ENCODE measurements at places on chromosomes 12 and 14. TPM values are rescaled to one million over a fixed set of nuclear protein-coding genes. Genes with fewer than 3 reads are reported as not detected.
A peak's percentile ranks its signal among the peaks of the same experiment; 100 is the strongest.

DNA sequence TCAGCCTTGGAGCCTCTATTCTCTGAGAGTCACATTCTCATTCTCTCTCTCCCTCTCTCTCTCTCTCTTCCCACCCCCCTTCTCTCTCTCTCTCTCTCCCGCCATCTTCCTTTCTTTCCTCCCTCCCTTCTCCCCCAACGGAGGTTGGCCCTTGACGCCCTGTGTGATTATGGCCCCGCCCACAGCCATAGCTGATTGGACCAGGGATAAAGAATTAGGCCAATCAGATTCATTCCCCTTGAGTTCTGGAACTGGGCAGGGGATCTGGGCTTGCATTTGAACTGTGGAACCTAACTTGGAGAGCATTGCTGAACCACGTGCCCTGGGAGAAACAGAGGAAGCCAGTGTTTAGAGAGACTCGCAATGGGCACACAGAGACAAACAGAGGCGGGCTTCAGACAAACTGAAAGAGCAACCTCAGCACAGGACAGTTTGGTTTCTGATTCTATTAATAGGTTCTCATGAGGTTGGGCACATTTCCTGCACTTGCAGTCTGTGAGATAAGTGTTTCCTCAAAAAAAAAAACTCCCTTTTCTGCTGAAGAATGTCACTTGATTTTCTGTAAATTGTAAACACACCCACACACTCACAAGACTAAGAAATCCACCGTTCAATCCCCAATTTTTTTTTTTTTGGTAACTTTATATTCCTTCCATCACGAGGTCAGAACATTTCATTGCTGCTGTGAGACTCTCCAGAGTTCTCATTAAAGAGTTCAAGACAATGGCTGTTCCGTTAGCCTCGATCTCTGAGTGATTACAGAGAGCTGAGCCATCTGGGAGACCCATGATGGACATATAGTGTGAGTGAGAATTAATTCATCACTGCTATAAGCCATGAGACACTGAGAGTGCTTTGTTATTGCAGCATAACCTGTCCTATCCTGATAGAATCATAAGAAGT, 3.5 kb upstream of the P2RX7 start:
- peaks cover 3% of the 10 kb centered on the region for H3K4me1 ChIP-seq
- peak overlapping the region; percentile 40 for H3K27ac ChIP-seq

DNA sequence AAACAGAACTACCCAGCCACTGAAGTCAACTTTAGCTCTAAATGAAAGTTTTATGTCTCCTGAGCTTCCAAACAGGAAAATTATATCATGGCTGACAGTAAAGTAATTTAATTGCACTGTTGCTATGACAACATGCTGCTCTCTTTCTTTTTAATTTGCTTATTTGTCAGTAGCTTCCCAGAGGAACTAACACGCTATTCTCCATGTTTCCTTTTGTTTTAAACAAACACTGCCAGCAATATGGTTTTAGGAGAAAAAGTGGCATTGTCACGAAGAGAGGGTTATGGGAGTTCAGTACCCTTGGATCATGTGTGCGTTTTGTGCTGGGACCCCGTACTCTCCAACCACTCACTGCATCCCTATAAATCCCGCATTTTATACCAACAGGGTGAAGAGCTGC, 1.9 kb downstream of the FOXN3 start:
- no peak for DNase-seq
- no peaks in the 10 kb centered on the region for H3K27me3 ChIP-seq
- no peaks in the 10 kb centered on the region for H3K36me3 ChIP-seq
- peaks cover 4% of the 10 kb centered on the region for H3K4me1 ChIP-seq

GRCh38 chr12:15535352-15535781, 213.1 kb downstream of the PTPRO start:
- no peaks in the 10 kb centered on the region for H3K4me1 ChIP-seq
- H3K27me3 ChIP-seq, result no peaks in the 10 kb centered on the region
- no peak overlapping the region for H3K27ac ChIP-seq
- no peak overlapping the region for H3K4me3 ChIP-seq
- no peak for DNase-seq

- no peaks in the 10 kb centered on the region for H3K27me3 ChIP-seq
- no peak overlapping the region for H3K27ac ChIP-seq
These were observed 97.5 kb downstream of the ADCK1 start for GRCh38 chr14:77897374-77897773.

DNA sequence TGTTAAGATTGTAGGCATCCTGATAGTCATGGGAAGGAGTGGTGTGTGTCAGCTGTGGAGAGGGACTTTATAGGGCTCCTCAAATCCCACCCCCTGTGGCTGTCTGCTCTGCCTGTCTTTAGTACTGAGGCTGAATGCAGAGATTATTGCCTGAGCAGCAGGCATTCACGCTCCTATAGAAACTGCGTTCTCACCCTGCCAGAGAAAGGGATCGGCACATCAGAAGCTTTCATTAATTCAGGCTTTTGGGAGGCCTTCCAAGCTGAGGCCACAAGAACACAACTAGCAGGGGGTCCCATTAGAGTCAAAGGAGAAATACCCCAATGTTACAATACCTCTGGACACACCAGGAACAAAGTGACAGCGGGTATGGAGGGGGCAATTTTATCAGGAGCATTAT, 12.6 kb downstream of the KCNK10 start:
- H3K27me3 ChIP-seq, result no peaks in the 10 kb centered on the region
- H3K36me3 ChIP-seq, result no peaks in the 10 kb centered on the region
- no peak overlapping the region for H3K27ac ChIP-seq
- no peaks in the 10 kb centered on the region for H3K4me1 ChIP-seq

DNA sequence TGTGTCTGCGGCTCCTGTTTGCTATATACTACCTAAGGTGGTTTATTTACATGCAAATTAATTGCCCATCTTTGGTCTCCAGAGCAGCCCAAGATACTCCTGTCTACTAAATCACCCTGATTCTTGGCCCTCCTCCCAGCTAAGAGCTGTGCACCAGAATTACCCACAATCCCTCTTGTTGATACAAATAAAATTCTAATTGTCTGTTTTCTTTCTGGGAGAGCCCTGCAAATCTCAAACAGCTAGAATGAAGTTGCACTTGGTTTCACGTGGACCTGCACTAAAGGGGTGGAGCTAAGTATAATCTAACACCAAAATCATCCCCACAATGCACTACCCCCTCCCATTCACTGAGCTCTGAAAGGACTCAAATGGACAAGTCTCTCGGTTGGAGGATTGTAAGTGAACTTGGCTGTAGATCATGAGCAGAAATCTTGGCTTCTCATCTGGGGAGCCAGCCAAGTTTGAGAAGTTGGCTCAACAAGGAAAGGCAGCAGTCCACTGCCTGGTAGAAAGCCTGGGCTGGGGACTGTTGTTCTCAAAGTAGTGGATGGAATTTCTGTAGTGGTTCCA, 6.6 kb downstream of the MAX start:
- peak overlapping the region; percentile 66 for H3K27ac ChIP-seq
- H3K4me3 ChIP-seq, result no peak overlapping the region
- DNase-seq, result peak; percentile 67
- H3K36me3 ChIP-seq, result peaks cover 5% of the 10 kb centered on the region

DNA sequence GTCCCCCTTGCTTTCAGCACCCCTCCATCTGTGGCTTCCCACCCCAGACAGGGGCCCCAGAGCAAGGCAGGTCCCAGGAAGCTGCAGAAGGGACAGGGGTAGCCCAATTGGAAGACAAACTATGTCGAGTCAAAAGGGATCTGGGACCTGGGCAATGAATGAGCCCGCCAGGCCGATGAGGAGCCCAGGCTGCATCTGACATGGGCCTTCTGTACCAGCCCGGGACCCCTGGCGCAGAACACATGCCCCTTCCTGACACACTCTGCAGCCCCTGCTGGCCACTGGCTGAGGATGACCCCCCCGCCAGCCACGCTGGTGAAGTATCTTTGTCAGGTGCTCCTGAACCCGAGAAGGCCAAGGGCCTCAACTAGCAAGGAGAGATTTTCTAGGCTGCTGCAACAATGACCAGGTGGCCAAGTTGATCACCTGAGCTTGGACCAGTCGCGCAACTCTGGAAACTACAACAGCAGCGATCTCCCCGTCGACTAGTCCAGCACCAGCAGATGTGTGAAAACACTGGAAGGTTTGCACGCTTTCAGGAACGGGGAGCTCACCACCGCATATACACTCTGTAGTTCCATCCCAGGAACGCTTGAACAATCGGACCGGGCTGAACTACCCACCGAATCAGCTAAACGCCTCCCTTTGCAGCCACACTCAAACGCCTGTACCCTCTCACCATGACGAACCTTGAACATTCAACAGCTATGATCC, 119.0 kb downstream of the NCOR2 start:
- no peak overlapping the region for H3K27ac ChIP-seq
- no peak overlapping the region for H3K4me3 ChIP-seq
- no peaks in the 10 kb centered on the region for H3K36me3 ChIP-seq
- no peaks in the 10 kb centered on the region for H3K27me3 ChIP-seq
- no peak for DNase-seq
- H3K4me1 ChIP-seq, result peaks cover 8% of the 10 kb centered on the region

GRCh38 chr12:108568338-108569154, 6.2 kb downstream of the ISCU start:
- DNase-seq, result no peak
- H3K27me3 ChIP-seq, result no peaks in the 10 kb centered on the region
- H3K36me3 ChIP-seq, result no peaks in the 10 kb centered on the region
- H3K27ac ChIP-seq, result no peak overlapping the region
- no peak overlapping the region for H3K4me3 ChIP-seq

DNA sequence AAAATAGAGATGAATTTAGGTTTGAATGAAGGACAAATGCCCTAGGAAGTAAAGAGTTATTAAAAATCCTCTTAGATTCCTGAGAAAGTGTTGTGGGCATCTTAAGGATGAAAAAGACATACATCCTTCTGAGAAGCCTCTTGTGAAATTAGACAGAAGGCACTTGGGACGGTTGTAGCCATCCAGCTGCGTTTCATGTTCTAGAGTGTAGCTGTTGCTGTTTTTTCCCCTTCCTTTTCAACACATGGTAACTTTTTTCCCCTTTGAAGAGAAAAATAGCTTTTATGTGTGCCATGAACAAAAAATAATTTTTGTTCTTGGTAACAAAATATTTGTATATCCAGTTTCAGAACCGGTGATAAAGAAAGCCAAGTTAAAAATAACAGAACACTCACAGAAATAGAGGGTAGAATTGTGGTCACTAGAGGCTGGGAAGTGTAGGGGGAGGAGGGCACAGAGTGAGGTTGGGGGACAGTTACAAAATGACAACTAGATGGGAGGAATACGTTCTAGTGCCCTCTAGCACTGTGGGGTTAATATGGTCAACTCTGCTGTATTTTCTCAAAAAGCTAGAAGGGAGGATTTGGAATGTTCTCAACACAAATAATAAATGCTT, 58.4 kb downstream of the PTHLH start:
- H3K4me3 ChIP-seq, result no peak overlapping the region
- no peaks in the 10 kb centered on the region for H3K27me3 ChIP-seq
- no peaks in the 10 kb centered on the region for H3K4me1 ChIP-seq
- H3K27ac ChIP-seq, result no peak overlapping the region

DNA sequence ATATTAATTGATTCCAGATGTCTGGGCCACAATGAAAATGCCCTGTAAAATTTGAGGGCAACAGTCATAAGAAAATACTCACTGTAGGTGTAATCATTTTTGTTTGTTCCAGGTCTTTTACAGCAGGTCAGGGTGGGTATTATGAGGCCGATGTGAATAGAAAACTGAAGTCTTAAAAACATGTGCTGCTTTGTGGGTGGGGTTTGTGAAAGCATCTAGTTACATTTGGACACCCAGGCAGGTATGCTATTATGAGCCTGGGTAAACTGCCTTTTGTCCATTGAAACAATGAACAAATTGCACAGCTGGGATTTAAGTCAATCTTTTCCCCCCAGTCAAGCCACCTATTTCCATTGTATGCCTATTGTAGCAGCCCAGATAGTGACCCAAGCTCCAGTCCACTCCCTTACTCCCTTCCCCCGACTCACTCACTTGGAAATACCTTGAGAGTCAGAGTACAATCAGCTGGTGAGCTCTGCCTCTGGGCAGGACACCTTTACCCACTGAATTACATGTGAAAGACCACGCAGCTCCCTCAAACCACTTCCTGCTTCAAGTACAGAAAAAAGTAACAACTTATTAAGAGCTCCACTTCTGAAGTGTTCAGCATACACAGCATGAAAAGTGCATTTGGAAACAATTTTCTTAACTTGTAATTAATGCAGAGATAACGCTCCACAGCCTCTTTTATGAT, 1.8 kb downstream of the IGF1 start:
- H3K4me3 ChIP-seq, result peak overlapping the region; percentile 60
- peak overlapping the region; percentile 81 for H3K27ac ChIP-seq
- H3K4me1 ChIP-seq, result peaks cover 12% of the 10 kb centered on the region
- H3K36me3 ChIP-seq, result no peaks in the 10 kb centered on the region
- no peaks in the 10 kb centered on the region for H3K27me3 ChIP-seq

- no peaks in the 10 kb centered on the region for H3K36me3 ChIP-seq
- DNase-seq, result no peak
- H3K4me1 ChIP-seq, result no peaks in the 10 kb centered on the region
- peak overlapping the region; percentile 78 for H3K27ac ChIP-seq
- H3K4me3 ChIP-seq, result peak overlapping the region; percentile 74
These were observed 1.1 kb downstream of the KITLG start for GRCh38 chr12:88579161-88579517.

DNA sequence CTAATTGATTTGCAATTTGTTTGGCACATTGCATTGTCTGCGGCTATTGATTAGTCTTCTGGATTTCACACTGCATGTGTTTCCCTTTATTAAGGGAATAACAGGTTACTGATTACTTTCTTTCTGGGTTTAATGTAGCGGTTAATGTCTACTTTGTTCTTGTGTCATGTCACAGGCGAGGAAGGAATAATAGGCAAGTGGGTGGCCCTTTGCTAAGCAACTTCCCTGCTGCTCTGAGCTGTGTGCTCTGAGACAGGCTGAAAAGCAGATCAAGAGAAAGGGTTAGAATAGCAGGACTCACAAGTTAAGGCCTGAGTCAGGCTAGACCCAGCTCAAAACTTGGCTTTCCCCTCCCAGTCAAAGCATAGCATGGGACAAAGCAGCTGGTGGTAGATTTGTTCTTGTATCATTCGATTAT, 77.2 kb downstream of the NKX2-1 start:
- no peak for DNase-seq
- no peak overlapping the region for H3K27ac ChIP-seq
- H3K4me3 ChIP-seq, result no peak overlapping the region
- no peaks in the 10 kb centered on the region for H3K36me3 ChIP-seq
- peaks cover 24% of the 10 kb centered on the region for H3K27me3 ChIP-seq

- H3K36me3 ChIP-seq, result no peaks in the 10 kb centered on the region
- peaks cover under 1% of the 10 kb centered on the region for H3K4me1 ChIP-seq
- H3K27me3 ChIP-seq, result no peaks in the 10 kb centered on the region
- no peak for DNase-seq
These were observed 206.4 kb upstream of the FKBP4 start for GRCh38 chr12:2588345-2588744.

METTL17 gene
- 105 TPM for total RNA-seq

ESRRB gene
- 0.16 TPM for total RNA-seq

ALG10B gene
- total RNA-seq, result 7.5 TPM

C12orf54 gene
- total RNA-seq, result 0.64 TPM

RTN1 gene
- 44.5 TPM for total RNA-seq

ERP27 gene
- total RNA-seq, result 8.5 TPM

LALBA gene
- total RNA-seq, result not detected

All from breast epithelium (tissue), 4 donors.